ENCODE measurements at places on chromosomes 16 and 17.

GRCh38 chr16:52863000-52863399, 189.7 kb downstream of the CHD9NB start:
- DNase-seq = no peak

DNA sequence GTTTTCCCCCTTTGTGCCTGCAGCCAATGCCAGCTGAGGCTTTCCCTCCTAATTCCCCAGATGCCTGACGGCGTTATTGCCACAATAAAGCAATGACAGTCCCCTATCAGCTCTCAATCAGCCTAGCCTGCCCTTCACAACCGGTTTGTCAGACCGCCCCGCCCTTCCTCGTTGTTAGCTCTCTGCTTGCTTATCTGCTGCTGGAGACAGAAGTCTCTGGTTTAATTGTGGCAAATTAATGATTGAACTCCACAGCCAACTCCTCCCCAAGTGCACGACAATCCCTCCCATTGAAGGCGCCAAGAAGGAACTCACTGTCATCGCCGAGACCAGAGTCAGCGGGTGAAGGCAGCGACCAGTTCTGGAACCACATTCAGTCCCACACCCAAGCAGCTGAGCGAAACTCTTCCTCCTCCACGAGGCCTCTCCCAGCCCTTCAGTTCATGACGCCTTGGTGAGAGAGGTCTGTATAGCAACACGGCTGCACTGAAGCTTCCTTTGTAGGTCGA, 474.4 kb downstream of the SLC39A11 start:
- peak; percentile 60 for DNase-seq

- no peak for DNase-seq
Observed at GRCh38 chr16:86988920-86989696, 328.1 kb downstream of the C16orf95 start.

DNA sequence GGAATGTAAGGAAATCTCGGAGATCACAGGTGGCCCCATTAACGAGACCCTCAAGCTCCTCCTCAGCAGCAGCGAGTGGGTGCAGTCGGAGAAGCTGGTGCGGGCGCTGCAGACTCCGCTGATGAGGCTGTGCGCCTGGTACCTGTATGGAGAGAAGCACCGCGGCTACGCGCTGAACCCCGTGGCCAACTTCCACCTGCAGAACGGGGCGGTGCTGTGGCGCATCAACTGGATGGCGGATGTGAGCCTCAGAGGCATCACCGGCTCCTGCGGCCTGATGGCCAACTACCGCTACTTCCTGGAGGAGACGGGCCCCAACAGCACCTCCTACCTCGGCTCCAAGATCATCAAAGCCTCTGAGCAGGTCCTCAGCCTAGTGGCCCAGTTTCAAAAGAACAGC, 16.2 kb downstream of the MLYCD start:
- no peak for DNase-seq

DNA sequence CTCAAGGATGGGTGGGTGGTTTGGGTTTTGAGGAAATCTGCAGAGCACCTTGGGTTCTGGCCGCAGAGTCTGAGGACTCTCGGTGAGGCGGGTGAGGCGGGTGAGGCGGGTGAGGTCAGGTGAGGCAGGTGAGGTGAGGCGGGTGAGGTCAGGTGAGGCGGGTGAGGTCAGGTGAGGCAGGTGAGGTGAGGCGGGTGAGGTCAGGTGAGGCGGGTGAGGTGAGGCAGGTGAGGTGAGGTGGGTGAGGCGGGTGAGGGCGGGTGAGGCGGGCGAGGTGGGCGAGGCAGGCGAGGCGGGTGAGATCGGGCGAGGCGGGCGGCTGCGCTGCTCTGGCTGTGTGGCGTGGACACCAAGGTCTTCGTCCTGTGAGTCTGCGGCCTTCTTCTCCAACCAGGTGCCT, 24.1 kb upstream of the RPL13 start:
- no peak for DNase-seq

GRCh38 chr16:52496051-52496876, 50.7 kb downstream of the TOX3 start:
- no peak for DNase-seq

DNA sequence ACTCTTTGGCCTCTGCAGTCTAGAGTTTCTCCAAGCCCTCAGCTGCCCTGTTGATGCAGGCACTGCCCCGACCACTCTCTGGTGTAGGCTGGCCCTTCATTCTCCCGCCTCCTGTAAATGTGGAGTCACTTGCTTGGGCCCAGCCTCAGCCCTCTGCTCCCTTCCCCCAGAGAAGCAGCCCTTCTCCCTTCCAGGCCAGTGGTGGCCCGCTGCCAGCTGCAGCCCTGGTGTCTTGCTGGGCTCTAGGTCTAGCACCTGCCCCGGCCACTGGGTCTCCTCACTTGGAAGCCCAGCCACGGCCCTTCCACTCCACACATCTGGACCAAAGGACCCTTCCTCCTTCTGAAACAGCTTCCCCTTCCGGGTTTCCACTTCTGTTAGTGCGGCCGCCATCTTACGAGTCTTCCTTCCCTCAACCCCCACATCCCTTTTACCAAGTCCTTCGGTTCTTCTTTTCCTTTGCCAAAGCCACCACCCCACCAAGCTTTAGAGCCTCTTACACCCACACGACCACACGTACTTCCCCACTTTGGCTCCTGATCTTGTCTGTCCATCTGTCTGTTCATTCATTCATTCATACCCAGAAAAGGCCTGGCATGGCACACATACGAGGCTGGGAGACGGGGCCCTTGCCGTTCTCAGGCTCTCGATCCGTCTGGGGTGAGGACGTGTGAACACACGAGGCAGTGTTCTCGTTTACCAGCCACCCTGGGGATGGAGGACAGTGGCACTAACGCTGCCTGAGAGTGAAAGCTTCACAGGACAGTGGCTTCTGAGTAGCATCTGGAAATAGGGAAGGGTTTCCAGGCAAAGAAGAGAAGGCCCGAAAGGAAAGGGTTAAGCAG, 68.0 kb downstream of the ABR start:
- DNase-seq = no peak

- no peak for DNase-seq
Observed at GRCh38 chr17:66738301-66738700, 96.6 kb upstream of the CACNG5 start.

GRCh38 chr16:16021988-16022682, 72.7 kb downstream of the ABCC1 start:
- DNase-seq = no peak

GRCh38 chr17:44287651-44288050, 19.7 kb upstream of the SLC4A1 start:
- no peak for DNase-seq

GRCh38 chr17:9115214-9116191, 94.2 kb downstream of the NTN1 start:
- DNase-seq = peak; percentile 44

DNA sequence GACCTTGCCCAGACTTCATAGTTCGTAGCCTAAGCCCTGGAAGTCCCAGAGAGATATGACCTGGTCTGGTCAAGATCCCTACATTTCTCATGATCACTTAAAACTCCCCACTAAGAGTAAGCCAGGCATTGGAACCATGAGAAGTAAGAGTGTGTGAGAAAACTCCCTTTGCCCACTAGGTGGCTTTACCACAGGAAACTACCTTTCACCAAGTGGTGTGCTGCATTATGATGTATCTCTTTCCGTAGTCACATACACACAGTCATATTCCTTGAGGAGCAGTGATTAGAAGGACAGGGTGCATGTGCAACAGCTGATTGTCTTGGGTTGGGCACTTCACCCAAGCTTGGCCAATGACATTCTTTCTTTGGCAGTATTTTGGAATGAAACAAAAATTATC, 639.3 kb downstream of the KCNJ2 start:
- DNase-seq = no peak

DNA sequence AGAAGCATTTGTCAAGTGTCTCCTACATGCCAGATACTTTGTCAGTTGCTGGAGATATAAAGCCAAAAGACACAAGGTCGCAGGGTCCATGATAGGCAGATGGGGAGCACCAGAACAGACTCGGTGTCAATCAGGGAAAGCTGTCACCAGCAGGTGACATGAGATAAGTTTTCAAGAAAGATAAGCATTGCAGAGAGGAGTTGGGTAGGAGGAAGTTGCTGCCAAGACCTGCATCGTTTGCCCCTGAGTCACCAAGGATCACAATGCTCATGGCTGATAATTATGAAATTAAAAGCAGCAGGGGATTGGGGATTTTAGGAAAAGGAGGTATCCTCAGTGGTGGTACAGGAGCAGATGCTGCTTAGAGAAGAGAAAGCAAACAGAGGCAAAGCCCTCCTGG, 551.1 kb upstream of the CDH11 start:
- no peak for DNase-seq
